ENCODE measurements at places on chromosomes 13 and 19.

DNA sequence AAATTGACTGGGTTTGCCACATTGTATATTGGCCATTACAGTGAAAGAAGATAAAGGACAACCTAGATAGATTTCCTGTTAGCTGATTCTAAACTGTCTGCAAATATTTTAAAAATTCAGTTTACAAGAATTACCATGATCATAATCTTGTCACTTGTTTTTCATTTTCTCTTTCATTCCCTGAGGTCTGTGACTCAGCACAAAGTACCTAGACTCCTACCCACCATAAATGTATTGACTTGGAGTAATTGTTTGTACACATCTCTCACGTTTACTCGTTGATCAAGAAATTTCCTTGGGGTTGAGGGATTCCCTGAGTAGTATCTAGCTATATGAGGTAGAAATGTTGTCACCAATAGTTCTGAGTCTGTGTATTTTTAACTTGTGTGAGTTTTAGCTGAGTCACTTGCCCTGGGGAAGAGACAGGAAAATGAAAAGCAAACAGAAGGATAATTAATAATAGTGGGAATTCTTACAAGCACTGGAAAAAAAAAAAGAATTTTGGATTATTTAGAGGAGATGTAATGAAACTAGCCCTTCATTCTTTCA is 299.2 kb upstream of the DACH1 start:
- no peaks in the 10 kb centered on the region for H3K36me3 ChIP-seq
- H3K27me3 ChIP-seq, result no peaks in the 10 kb centered on the region
- no peak for DNase-seq
- H3K4me3 ChIP-seq, result no peak overlapping the region

DNA sequence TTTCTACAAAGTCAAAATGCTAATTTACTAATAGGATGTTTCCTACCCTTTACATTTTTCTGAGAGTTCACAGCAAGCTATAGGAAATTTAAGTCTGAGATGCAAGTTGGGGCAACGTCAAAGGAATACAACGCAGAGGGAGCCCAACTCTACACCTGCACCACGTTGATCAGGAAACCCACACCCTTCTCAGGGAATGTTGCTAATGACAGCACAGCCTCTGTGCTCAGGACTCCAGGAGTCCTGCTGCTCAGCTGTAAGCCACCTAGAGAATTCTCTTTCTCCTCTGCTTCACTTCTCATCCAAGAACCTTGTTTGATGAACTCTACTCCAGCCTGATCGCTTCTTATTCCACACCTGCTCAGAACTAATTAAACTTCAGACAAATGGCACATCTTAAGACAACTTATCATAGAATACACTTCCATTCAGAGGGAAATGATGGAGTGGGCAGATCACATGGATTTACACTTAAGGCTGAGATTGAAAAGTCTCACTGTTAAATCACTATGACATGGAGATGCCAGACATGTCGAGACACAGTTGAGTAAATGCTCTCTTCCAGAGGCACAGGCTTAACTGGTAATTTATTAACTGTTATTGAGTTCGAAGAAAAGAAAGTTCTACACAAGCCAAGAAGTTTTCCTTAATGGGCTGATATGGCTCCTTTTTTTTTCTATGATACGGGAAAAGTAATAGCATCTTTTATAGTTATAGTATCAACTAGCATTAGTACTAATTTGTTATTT is 811.6 kb upstream of the ARGLU1 start:
- DNase-seq, result no peak
- H3K27ac ChIP-seq, result no peak overlapping the region
- no peaks in the 10 kb centered on the region for H3K4me1 ChIP-seq
- no peaks in the 10 kb centered on the region for H3K36me3 ChIP-seq
- no peaks in the 10 kb centered on the region for H3K27me3 ChIP-seq

- no peak overlapping the region for H3K27ac ChIP-seq
- peak overlapping the region; percentile 18 for H3K4me3 ChIP-seq
- no peak for DNase-seq
- no peaks in the 10 kb centered on the region for H3K36me3 ChIP-seq
- H3K4me1 ChIP-seq, result no peaks in the 10 kb centered on the region
Measured at GRCh38 chr19:32041681-32042292, 303.6 kb upstream of the ZNF507 start.

DNA sequence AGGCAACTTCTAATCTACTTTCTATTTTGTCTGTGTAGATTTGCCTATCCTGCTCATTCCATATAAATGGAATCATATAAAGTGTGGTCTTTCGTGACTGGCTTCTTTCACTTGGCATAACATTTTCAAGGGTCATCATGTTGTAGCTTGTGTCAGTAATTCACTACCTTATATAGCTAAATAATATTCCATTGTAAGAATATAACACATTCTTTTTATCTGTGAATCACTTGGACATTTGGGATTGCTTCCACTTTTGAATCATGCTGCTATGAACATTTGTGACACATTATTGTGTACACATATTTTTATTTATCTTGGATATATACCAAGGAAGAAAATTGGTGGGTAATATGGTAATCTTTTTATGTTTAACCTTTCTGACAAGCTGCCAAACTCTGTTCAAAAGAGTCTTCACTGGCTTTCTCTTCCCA is 89.0 kb upstream of the CSNK1A1L start:
- H3K4me3 ChIP-seq, result no peak overlapping the region
- H3K27me3 ChIP-seq, result no peaks in the 10 kb centered on the region
- no peaks in the 10 kb centered on the region for H3K36me3 ChIP-seq
- H3K27ac ChIP-seq, result no peak overlapping the region
- DNase-seq, result no peak
- no peaks in the 10 kb centered on the region for H3K4me1 ChIP-seq

- DNase-seq, result peak; percentile 95
- no peaks in the 10 kb centered on the region for H3K4me1 ChIP-seq
- H3K36me3 ChIP-seq, result peaks cover 16% of the 10 kb centered on the region
- H3K27me3 ChIP-seq, result no peaks in the 10 kb centered on the region
Measured at GRCh38 chr19:39410017-39410830, 2.2 kb upstream of the PLEKHG2 start.

DNA sequence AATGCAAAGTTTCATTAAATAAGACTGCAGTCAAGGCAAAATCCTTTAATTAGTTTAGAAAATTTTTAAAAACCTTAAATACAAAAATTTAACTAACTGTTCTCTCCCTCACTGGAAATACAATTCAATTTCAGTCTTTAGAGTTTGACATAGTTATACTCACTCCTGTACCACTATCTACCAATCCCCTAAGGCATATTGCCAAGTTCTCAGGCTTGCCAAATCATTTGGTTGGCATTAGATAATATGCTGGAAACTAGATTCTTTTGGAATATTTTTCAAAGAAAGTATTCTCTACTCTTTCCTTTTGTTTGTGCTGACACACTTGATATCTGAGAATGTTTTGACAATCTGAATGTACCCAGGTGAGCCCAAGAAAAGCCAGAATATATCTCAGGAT is 77.2 kb downstream of the TSC22D1 start:
- no peak overlapping the region for H3K4me3 ChIP-seq
- no peaks in the 10 kb centered on the region for H3K27me3 ChIP-seq
- no peak for DNase-seq
- H3K4me1 ChIP-seq, result no peaks in the 10 kb centered on the region

DNA sequence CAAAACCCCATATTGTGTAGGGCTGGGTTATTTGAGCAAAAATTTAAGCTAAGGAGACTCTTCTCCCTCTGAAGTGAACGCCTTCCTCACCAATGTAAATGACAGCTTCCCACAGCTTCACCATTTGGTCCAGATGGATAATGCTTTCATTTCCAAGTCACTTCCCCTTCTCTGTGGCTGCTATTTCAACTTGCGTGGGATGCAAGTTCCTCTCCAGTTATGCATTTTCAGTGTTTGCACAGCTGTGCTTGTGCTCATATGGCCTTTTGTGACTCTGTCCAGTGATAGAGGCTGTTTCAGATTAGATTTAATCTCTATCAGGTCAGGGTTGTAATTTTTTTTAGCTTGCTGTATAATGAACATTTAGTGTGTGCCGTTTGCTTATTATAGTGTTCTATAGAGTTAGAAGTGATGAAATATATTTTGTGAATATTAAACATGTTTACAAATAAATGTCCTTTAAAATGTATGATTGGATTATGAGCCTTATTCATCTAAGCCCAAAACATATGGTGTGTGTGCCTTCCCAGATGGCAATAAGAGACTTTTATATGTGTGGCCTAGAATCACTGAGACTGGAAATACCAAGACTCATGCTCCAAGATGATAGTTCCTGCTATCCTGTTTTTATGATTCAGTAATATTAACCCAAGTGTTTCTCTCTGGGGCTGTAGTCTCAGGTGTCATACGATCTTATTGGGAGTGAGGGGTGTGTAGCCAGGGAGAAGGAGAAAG is 86.6 kb downstream of the TNFRSF19 start:
- no peaks in the 10 kb centered on the region for H3K36me3 ChIP-seq
- no peak for DNase-seq
- H3K4me3 ChIP-seq, result no peak overlapping the region
- H3K4me1 ChIP-seq, result no peaks in the 10 kb centered on the region
- H3K27ac ChIP-seq, result no peak overlapping the region

DNA sequence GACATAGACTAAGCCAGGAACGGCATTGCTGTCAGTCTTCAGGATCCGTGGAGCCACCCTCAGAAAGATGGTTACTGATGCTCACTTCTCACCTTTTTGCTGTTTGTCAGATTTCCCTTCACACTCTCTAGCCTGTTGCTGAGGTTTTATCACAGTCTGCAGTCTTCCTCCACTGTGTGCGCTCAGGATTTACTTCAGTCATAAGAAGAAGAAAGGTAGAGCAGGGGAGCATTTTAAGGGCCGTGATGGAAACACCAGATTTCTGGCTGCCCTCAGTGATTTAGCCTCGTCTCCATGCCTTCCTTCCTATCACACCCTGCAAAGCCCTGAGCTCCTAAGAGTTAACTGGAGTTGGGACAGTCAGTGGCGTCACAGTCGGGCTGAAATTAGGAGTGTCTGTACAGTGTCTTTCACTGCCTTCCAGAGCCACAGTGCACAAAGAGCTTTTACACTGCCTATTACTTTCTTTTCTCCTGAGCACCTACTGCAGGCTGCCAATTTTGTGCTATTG is 60.0 kb upstream of the GPR183 start:
- DNase-seq, result no peak
- peaks cover 13% of the 10 kb centered on the region for H3K4me1 ChIP-seq
- no peaks in the 10 kb centered on the region for H3K27me3 ChIP-seq
- no peak overlapping the region for H3K4me3 ChIP-seq
- no peak overlapping the region for H3K27ac ChIP-seq
- peaks cover 14% of the 10 kb centered on the region for H3K36me3 ChIP-seq

GRCh38 chr13:49146950-49147355 is 73.2 kb upstream of the MLNR start:
- no peaks in the 10 kb centered on the region for H3K27me3 ChIP-seq
- H3K4me3 ChIP-seq, result peak overlapping the region; percentile 17
- no peaks in the 10 kb centered on the region for H3K4me1 ChIP-seq
- peak overlapping the region; percentile 60 for H3K27ac ChIP-seq
- no peaks in the 10 kb centered on the region for H3K36me3 ChIP-seq

DNA sequence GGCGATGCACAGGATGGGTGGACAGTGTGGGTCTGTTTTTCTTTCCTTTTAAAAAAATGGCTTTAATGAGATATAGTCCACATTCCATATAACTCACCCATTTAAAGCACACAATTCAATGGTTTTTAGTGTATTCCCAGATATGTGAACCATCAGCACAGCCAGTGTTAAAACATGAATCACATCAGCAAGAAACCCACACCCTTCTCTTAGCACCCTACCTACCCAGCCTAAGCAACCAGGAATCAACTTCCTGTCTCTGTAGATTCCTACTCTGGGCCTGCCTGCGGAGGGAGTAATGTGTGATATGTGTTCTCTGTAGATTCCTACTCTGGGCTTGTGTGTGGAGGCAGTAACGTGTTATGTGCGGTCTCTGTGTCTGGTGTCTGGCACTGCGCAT is 11.9 kb downstream of the TMEM255B start:
- no peaks in the 10 kb centered on the region for H3K27me3 ChIP-seq
- H3K27ac ChIP-seq, result no peak overlapping the region
- H3K4me1 ChIP-seq, result no peaks in the 10 kb centered on the region
- no peak overlapping the region for H3K4me3 ChIP-seq

DNA sequence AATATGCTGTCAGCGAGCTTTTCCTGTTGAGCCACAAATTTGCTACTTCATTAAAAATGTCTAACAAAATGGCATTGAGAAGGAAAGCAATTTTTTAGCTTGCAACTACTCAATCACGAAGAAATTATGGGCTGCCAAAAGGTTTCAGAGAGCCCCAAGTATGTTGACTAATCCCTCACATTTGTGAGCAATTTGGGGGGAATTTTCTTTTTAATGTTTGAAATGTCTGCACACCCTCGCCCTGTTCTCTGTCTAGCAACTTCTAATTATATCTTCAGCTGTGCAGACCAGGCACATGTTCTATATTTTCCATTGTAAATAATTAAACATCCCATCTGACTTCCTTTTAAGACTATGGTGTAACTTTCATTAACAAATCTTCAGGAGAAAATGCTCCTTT is 192.9 kb downstream of the DCT start:
- no peak for DNase-seq
- H3K36me3 ChIP-seq, result no peaks in the 10 kb centered on the region
- no peak overlapping the region for H3K4me3 ChIP-seq
- no peaks in the 10 kb centered on the region for H3K27me3 ChIP-seq
- H3K27ac ChIP-seq, result no peak overlapping the region

DNA sequence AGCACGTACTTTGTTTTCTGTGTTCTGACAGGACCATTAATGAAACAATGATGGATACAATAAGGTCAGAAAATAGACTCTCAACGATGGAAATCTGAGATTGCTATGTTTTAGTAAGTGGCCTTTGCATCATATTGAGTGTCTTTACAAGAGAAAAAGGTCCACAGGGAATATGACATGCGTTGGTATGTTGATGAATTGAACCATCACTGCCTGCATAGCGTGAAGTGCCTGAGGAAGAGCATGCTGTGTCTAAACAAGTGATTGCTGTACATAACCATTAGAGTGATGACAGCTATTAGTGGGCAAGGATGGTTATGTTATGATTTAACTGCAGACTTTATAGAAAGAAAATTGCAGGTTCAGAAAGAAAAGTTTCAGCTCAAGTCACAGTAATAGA is 623.2 kb downstream of the SLITRK5 start:
- no peaks in the 10 kb centered on the region for H3K27me3 ChIP-seq
- no peaks in the 10 kb centered on the region for H3K36me3 ChIP-seq
- H3K27ac ChIP-seq, result no peak overlapping the region
- no peak overlapping the region for H3K4me3 ChIP-seq
- H3K4me1 ChIP-seq, result no peaks in the 10 kb centered on the region
- DNase-seq, result no peak

DNA sequence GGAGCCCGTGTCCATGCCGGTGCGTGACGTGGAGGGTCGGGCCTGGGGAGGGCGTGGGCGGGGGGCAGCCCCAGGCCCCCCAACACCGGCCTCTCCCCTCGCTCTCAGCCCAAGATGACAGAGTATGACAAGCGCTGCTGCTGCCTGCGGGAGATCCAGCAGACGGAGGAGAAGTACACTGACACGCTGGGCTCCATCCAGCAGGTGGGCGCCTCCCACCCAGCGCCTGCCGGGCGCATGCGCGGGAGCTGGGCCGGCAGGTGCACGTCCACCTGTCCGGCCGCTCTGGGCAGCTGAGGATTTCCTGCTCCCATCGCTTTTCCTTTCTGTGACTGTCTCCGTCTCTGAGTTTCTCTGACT is 49.8 kb downstream of the VAV1 start:
- no peak overlapping the region for H3K4me3 ChIP-seq
- no peak for DNase-seq
- no peaks in the 10 kb centered on the region for H3K36me3 ChIP-seq
- no peak overlapping the region for H3K27ac ChIP-seq
- no peaks in the 10 kb centered on the region for H3K4me1 ChIP-seq
- H3K27me3 ChIP-seq, result no peaks in the 10 kb centered on the region
